ENCODE measurements at places on chromosomes 2 and 18.

DNA sequence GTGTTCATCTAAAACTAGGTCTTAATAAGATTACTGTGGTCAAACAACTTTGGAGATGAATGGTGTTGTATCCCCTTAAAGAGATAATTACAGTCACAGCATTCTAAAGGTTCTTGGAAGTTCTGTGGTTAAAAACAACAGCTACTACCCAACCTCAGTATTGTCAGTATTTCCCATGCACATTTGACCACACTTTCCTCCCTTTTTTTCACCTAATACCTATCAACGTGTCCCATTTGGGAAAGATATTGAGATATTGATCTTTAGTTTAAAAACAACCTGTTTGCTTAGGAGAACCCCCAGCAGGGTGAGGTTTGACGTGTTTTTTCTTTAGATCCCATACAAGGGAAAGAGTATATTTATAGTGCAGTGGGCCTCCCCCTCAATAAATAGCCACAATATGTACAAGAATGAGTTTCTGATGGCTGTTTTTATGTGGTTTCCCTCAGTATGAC, 65.6 kb downstream of the WDR7 start:
- no peak for DNase-seq

DNA sequence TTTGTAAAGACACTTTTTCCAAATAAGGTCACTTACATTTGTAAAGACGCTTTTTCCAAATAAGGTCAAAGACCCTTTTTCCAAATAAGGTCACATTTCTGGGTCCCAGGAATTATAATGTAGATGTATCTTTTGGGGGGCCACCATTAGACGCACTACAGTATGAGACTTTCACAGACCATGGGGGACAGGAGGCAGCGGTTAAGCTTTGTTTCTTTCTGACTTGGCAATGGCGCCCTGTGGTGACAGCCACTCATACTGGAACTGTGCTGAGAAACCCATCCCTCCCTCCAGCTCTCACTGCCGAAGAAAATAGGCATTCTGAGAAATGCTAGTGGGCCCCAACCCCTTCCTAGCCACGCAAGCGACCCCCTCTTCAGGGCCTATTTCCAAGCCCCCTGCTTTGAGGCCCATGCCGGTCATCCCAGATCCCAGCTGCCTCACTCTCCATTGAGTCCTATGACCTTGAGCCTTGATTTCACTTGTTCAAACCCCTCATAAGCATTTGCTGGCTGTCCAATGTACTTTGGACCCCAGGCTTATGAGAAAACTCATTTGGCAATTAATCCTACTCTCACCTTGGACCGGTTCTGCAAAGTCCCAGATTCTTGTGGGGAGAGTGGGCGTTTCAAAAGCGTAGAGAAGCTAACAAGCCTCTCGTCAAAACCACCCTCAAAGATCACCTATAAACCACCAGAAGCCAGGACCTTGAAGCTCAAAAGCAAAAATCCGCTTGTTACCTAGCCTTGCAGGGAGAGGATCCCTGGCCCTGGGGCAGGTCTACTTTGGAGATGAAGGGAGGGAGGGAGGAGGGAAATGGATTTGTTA, 11.3 kb upstream of the SPATA3 start:
- DNase-seq = no peak

DNA sequence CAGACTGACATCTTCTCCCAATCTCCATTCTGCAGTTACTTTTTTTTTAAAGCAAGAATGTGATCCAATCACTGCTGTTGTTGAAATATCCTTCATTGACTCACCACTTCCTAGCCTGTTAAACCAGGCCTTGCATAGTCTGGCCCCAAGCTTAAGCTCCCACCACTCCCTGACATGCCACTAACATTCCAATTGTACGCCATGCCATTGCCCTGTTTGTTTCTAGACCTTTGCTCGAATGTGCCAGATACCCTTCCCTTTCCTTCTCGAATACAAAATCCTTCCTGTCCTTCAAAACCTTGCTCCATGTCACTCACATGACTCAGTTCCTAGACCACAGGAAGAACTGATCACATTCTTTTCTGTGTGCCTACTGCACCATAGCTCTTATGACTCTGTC, 224.2 kb downstream of the CYRIA start:
- no peak for DNase-seq

DNA sequence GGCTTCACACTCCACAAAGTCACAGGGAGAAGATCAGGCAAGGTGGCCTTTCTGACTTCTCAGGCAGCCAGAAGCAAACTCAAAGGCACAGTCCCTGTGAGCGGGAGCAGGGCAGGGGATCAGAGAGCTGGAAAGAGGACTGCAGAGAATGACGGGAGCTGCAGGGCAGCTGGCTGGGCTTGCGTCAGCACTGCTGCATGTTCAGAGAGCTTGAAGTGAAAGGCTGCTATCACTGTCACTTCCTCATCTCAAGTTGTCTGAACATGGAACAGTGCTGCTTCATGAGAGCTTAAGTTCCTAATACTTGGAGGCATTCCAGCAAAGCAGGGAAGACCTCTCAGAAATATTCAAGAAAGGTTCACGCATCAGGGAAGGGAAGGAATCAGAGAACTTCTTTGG, 20.4 kb downstream of the TGFBRAP1 start:
- no peak for DNase-seq

GRCh38 chr2:89850481-89850880, 1159.0 kb downstream of the RPIA start:
- DNase-seq = no peak

Measured in NCI-H446 treated with DMSO at 0.1 percent for 48 hours (cell line).